ENCODE measurements at places on chromosomes 7 and 10.

GRCh38 chr7:24917510-24918239 is 62.3 kb downstream of the OSBPL3 start:
- peak; percentile 67 for DNase-seq

GRCh38 chr7:91045606-91046005 is 218.6 kb upstream of the FZD1 start:
- no peak for DNase-seq

- no peak for DNase-seq
These were observed 28.9 kb upstream of the PRKAG2 start for GRCh38 chr7:151905766-151906165.

DNA sequence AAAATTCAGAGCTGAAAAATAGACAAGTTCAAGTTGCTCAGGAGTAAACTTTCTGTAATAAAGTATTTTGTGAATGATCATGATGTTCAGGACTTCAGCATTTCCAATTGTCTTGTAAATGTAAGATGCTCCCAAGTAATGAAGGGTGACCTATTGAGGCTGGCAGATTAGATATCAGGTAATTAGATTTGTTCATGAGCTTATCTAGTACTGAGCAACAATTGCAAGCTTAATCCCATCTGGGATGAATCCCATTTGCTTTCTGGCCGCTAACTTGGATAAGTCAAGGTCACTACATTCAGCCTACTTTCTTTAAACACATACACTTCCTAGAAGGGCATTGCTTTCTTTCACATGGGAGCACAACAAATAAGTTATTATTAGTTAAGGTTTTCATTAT is 82.4 kb upstream of the ITGB1 start:
- DNase-seq = no peak

DNA sequence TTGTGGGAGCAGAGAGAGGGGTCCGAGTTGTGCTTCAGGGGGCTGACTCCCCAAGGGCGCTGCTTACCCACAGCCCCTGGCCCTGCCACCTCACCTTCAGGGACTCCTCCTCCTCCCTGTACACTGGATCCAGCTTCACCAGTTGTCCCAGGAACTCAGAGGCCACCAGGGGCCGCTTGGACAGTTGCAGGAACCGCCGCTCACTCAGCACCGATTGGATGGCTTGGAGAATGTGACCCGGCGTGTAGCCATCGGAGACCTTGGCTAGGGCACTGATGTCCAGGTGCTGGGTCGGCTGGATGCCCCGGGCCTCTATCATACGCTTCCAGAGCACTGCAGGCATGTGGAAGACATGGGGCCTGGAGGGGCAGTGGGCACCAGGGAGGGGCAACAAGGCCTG is 4.5 kb upstream of the ASB10 start:
- DNase-seq = no peak

GRCh38 chr10:128312250-128312649 is 186.0 kb upstream of the MKI67 start:
- DNase-seq = no peak

DNA sequence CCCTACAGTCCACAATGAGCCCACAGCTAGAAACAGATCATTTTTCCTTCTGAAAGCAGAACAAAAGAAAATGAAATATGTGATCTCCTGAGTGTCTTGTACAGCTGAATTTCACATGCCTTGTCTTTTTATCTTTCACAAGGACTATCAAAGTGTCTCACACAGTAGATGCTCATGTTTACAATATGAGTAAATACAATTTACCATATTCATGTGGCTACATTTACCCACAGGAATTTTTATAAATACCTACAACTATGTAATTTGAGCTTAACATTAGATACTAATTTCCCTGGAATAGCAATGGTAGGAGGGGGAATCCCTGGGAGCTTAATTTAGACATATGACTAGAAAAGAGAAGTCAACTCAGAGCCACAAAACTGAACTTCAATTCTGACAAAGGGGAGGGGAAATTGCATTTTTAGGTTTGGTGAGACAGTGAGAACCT is 186.2 kb downstream of the MACC1 start:
- peak; percentile 37 for DNase-seq

DNA sequence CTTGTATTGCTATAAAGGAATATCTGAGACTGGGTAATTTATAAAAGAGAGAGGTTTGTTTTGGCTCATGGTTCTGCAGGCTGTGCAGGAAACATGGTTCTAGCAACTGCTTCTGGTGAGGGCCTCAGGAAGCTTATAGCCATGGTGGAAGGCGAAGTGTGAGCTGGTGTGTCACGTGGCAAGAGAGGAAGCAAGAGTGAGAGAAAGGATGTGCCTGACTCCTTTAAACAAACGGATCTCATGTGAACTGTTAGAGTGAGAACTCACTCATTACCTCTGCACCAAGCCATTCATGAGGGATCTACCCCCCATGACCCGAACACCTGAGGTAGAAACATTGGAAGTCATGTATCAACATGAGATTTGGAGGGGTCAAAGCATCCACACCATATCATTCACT is 7.7 kb upstream of the ITPRIP start:
- DNase-seq = no peak

DNA sequence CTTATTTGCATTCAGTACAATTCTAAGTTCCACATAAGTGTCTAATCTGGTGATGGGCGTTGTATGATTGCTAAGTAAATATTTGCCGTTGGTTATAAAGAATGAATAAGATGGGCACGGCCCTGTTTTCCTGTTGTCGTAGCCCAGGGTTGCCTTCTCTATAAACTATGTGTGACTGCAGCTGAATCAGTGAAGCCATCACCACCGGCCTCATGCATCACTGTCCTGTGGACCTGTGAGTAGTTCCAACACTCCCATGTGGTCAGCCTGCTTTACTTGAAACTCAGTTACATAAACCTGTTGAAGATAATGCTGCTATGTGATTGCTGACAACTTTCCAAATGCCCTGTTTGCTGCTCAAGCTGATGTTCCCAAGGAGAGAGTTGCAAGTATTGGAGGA is 21.6 kb upstream of the KLF6 start:
- DNase-seq = no peak

DNA sequence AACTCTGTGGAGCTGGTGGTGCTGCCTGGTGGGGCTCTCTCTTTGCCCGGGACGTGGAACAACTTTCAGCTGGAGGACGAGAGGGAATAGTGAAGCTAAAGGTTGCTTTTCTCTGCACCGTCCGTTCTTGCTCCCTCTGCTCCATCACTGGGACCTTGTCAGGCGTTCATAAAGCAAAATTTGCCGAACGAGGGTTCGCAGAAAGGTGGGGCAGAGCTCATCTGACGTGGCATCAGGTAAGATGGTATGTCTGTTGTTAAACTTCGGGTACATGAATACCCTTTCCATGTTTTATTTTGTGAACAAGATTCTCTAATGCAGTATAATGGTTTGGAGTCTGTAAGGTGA is 416 bp downstream of the BBS9 start:
- DNase-seq = no peak
